ENCODE measurements at places on chromosomes 6 and 20.

- no peak for DNase-seq
Observed at GRCh38 chr6:54617730-54618129, 228.8 kb upstream of the FAM83B start.

DNA sequence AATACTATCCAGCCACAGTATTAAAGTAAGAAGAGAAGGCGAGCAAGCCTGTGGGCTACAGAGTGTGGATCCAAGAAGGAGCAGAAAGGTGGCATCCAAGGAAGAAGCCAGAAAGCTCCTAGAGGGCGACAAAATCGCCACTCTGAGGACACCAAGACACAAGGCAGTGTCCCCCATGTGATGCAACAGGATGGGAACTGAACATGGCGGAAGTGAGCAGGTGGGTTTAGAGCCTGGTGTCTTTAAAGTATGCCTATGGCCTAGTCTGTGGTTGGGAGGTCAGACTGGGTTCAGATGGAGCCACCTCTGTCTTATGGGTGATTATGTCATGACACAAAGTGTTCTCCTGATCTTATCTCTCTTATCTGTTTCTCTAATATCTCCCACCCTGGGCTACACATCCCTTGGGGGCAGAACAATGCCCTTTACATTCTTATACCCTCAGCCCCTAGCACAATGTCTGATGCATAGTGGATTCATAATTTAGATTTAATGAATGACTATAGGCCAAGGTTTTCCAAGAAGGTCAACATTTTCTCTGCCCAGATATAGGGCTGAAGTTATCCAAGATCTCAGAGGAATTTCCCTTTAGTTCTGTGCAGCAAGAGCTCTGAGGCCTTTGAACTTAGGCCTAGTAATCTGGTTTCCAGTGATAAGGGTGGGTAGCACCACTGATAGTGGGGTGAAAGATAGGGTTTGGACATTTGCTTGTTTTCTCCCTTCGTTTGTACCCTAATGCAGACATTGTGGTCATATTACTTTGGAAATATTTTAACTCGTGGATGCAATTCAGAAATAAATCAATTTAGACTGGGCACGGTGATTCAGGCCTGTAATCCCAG is 167.3 kb upstream of the AKIRIN2 start:
- no peak for DNase-seq

- no peak for DNase-seq
Observed at GRCh38 chr6:74805916-74806696, 399.7 kb downstream of the COL12A1 start.

DNA sequence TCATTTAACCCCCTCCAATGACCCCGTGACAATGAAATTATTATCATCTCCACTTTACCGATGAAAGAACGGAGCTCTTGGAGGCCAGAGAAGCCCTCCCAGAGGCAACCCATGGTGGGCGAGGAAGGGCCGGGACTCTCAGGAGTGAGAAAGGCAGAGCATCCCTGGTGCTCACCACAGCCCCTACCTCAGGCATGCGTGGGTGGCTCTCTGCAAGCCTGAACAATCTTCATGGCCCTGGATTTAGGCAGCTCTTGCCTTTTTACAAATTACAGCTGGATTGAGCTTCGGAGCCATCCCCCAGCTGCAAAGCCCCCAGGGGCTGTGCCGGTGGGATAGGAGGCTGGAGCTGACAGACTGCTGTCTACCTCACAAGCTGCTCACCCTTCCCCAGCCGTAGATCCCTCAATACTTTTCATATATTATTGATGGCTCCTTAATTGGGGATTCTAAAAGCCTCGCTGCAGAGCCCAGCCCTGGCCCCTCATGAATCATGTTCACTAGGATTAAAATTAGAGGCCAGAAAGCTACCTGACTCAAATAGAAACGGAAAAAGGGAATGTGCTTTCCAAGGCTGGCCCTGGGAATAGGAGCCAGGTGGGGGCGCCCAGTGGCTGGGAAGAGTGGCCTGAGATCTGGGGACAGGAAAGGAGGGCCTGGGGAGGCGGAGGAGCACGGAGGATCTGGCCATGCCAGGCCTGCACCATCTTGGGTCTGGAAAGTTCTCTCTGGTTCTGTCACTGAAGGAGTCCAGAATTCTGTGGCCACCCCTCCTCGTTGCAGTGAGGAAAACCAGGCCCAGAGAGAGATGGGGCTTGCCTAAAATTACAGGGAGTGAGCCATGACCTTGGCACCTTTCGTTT is 29.1 kb downstream of the CPNE5 start:
- DNase-seq = no peak

GRCh38 chr6:157267654-157268053 is 55.7 kb downstream of the TMEM242 start:
- DNase-seq = no peak

GRCh38 chr6:119334535-119335264 is 14.9 kb downstream of the MAN1A1 start:
- DNase-seq = no peak

DNA sequence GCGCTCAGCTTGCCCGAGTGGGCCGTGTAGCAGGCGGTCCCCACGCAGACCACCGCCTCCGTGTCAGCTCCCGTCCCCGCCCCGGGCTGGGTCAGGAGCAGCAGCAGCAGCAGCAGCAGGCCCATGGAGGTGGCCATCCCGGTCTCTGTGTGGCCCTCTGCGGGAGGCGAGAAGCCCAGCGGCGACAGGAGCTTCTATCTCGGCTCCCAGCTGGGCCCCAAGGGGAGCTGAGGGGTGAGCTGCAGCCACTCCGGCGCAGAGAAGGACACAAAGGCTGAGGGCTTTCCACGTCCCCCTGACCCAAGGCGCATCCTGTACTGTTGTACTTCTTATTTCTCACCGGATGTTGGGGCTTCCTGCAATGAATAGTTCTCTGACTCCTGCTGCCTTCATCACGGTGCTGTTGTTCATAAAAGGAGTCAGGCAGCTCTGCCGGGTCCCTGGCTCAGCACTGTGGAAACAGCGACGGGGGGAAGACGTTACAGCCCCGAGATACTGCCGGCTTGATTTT is at the start of gene CD93:
TSS of gene CD93 (minus strand) at position 269 of the 511 bp plus-strand sequence. CDS start at position 137, 132 bp downstream.
- peak; percentile 51 for DNase-seq

DNA sequence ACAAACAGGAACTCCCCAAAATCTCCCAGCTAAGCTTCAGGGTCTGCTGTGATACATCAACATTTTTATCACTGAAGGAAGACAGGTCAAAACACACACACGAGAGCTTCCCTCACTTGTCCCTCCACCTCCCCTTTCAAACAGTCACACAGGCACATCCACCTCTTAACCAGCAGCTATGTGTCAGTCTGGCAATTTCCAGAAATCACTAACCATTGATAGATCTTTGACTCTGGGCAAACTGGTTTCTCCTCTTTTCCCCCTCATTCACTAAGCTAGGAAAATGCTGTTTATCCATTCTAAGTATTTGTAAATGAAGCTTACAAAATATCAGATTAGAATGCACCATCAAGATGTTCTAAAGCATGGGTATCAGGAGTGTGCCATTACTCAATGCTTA is 87.8 kb downstream of the DCDC2 start:
- DNase-seq = no peak

- DNase-seq = no peak
Observed at GRCh38 chr20:61579908-61580307, 327.8 kb downstream of the CDH4 start.

DNA sequence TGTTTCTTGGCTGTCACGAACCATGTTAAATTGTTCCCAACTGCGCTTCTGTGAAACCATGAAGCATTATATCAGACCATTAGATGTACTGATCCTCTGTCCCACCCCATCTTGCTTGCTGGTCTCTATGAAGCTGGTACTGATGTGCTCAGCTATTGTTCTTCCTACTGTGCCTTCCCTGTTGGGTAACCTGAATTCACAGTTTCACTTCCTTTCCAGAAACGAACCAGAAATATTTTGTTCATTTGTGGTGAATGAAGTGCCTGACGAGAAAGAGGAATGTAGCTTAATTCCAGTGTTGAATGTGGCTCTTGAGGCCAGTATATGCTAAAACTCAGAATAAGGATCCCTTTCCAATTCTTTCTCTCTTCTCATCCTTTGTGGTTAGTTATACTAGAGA is 58.1 kb upstream of the SNAP91 start:
- DNase-seq = no peak

DNA sequence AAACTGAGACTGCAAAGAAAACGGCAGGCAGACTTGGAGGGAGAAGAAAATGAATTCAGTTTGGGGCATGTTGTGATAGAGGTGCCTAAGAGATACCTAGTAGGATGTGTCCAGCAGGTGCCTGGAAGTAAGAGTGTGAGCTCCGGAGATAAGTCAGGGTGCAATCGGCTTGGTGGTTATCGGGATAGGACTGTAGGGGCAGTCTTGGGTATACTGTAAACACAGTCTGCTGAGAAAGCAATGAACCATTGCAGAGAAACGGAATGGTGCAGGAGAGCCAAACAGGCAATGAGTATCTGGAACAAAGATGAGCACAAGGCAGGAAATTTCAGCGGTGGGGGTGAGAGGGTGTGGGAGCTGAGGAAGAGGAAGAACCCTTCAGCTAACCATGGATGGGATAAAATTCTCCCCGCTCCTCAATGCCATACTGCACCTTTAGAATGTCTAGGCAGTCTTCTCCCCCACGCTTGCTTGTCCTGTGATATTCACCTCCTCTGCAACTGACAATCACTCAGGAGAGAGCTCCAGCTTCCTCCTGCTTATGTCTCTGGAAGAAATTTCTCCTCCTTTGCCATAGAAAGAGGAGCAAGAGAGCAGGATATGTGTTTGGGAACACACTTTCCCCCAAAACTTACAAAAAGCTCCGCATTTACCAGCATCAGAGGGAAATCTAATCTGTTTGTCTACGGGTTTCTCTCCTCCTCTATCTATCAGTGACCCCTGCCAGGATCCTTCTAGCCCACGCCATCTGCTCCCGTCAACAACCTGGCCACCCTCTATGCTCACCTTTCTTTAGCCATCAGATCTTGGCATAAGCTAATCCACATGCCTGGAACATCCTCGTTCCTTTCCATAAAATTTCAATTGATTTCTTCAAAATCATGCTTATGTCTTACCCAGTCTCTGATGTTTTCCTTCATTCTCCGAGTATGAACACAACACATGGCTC is 381.7 kb upstream of the JARID2 start:
- DNase-seq = no peak

- DNase-seq = no peak
Observed at GRCh38 chr6:3294396-3294795, 35.6 kb downstream of the PSMG4 start.

DNA sequence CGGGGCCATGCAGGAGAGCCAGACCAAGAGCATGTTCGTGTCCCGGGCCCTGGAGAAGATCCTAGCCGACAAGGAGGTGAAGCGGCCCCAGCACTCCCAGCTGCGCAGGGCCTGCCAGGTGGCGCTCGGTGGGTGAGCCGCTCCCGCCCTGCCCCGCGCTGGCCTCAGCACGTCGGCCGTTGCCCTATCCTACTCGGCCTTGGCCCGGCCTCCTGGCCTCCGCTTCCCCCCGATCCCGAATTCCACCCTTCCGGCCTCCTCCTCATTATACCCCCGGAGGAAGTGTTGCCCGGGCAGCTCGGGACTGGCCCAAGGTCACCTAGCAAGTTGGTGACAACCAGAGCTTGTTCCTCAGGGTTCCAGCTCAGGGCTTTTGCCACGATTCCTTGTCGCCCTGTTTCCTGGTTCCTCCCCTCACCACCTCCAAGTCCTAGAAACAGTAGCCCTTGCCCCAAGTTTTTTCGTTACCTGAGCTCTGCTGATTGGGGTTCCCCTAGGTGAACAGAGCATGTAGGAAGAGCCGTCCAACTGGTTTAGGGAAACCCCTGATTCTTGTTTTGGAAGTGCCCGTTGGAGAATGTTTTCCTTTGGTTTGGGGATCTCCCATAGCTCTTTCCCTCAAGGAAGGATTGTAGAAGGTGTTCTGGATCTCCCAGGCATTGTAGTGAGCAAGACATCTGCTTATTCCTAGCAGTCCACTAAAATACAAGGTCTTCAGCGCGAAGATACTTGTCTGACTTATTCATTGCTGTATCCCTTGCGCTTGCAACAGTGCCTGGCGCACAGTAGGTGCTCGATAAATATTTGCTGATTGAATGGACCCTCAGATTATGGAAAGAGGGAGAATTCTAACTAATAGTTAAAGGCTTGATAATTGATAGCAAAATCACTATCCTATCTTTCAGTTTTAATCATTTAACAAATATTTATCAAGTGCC is 641 bp downstream of the ARFGEF2 start:
- no peak for DNase-seq

GRCh38 chr20:58598211-58599015 is 52.7 kb upstream of the STX16 start:
- no peak for DNase-seq

DNA sequence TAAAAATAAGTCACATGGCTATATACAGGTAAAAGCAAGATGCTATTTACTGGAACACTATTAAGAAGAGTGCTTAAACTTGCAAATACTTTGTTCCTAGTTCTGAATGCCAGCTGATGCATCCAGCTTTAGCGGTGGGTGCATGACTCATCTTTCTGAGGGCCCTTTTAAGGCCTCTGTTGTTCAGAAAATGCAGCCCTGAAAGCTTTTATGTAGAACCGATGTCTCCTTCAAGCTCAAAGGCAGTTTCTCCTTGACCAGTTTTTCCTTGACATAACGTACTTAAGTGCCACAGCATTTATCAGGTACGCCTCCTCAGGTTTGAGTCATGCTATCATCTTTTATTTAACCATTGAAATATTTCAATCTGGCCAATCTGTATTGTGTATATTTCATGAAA is 82.8 kb downstream of the MLIP start:
- no peak for DNase-seq

- no peak for DNase-seq
Observed at GRCh38 chr6:132484680-132485018, 28.3 kb downstream of the STX7 start.

DNA sequence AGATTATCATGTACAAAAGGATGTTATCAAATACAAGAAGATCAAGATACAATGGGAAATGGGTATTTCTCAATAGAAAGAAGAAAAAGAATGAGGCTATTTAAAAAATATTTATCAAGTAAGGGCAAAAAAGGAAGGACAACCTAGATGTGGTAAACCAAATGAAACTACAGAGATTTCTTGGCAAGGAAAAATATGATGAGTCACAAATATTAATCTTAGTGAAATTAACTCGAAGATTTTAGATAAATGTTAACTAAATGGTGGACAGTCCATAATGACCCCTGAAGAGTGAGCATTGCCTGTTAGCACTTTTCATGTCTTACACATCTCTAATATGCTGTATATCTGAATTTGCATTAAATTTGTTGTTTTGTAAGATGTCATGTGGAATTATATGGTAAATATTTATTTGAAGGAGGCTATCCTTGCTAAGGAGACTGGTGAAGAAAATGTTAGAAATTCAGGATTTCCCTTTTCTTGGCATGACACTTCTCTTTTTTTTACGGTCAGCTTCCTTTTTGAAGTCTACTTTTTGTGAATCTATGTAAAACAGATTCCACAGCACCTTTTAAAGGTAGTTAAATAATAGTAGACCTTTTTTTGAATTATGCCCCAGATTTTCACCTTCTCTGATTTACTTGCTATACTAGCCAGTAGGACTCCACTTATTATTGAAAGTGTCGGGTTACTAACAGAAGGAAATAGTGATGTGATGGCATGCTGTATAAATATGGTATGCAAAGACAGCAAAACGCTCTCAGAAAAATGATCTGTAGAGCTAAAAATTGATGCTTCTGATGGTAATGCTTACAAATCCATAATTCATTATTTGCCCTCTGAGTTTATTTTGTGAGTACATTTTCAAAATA is 120.5 kb downstream of the HIVEP1 start:
- no peak for DNase-seq

- DNase-seq = no peak
Observed at GRCh38 chr6:113636357-113636824, 220.8 kb upstream of the MARCKS start.
